ENCODE measurements at places on chromosomes 1 and 21. TPM values are rescaled to one million over a fixed set of nuclear protein-coding genes. Genes with fewer than 3 reads are reported as not detected.

Gene RSBN1
- total RNA-seq = 13.9 TPM

Gene ADARB1
- 7.5 TPM for total RNA-seq

Gene OLIG2
- not detected for total RNA-seq

Gene AGMAT
- total RNA-seq = not detected

- H3K4me3 ChIP-seq = no peak overlapping the region
- DNase-seq = no peak
- no peaks in the 10 kb centered on the region for H3K36me3 ChIP-seq
- H3K4me1 ChIP-seq = peaks cover 33% of the 10 kb centered on the region
- H3K27me3 ChIP-seq = no peaks in the 10 kb centered on the region
Observed at GRCh38 chr1:225460737-225461532, 33.1 kb upstream of the LBR start.

DNA sequence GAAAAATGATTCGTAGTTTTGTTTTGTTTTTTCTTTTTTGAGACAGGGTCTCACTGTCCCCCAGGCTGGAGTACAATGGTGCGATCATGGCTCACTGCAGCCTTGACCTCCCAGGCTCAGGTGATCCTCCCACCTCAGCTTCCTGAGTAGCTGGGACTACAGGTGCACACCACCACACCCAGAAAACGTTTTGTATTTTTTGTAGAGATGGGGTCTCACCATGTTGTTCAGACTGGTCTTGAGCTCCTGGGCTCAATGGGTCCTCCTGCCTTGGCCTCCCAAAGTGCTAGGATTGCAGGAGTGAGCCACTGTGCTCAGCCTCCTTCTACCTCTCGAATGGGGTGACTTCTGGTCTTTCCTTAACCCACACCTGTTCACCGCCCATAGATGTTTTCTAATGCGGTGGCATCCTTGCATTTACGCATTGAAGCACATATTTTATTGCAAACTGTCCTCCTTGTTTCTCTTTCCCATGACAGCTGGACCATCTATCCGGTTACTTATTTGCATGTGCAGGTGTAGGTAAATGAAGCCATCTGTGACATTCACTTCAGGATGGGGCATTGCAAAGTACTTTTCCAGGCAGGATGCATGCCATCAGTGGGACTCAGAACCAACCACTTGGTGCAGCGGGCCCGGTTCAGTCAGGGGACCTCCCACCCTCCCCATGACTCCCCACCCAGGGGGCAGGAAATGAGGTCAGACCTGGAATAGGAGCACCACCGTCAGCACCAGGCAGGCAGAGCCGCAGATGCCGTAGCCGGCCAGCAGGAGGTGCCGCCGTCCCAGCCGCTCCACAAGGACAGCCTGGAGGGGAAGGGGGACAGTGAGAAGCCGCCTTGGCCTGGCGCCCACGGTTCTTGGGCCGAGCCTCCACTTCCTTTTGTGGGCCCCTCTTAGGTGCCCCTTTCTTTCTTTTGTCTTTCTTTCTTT is 16.5 kb downstream of the SLC2A7 start:
- no peak overlapping the region for H3K27ac ChIP-seq
- no peaks in the 10 kb centered on the region for H3K4me1 ChIP-seq
- H3K4me3 ChIP-seq = no peak overlapping the region
- H3K27me3 ChIP-seq = no peaks in the 10 kb centered on the region
- H3K36me3 ChIP-seq = no peaks in the 10 kb centered on the region
- no peak for DNase-seq

GRCh38 chr1:111141245-111142220 is 1.5 kb downstream of the CEPT1 start:
- DNase-seq = no peak
- H3K27ac ChIP-seq = no peak overlapping the region
- H3K4me3 ChIP-seq = no peak overlapping the region

- DNase-seq = no peak
- peak overlapping the region; percentile 53 for H3K27ac ChIP-seq
- H3K4me3 ChIP-seq = no peak overlapping the region
- no peaks in the 10 kb centered on the region for H3K27me3 ChIP-seq
- no peaks in the 10 kb centered on the region for H3K4me1 ChIP-seq
Observed at GRCh38 chr1:185488808-185489207, 171.8 kb upstream of the IVNS1ABP start.

DNA sequence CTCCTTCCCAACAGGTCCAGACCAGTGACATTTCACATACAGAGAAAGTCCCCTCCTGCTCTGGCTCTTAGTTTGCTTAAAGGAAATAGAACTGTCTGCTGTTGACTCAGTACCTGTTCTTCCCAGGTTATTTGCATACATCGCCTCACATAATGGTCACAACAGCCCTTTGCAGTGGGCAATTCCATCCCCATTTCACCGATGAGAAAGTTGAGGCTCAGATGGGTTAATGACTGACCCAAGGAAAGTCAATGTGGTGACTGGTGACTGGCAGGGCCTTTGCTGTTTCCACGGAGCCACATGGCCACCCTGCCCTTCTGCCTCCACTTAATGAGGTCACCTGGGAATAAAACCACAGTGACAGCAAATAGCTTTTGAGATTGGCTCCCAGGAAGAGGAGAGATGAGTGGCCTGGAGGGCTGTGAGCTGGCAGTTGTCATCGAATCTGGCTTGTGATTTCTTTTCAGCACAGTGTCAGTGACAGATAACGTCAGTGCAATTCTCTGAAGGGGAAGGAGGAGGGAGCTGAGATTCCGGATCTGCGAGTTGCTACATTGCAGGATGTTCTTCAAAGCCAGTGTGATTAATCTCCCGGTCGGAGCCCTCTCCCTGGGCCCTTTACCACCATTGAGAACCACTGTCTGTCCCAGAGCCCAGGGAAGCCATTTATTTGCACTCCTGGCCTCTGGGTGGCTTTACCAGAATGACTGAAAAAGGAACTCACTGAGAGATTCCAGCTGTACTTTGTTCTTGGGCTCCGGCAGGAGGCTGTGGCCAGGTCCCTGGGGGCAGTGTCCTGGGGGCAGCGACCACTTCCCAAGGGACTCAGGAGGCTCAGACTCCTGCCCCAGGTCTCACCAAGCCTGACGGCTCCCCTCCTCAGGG is 117.2 kb downstream of the CNIH3 start:
- peak; percentile 68 for DNase-seq
- no peaks in the 10 kb centered on the region for H3K36me3 ChIP-seq
- H3K4me1 ChIP-seq = no peaks in the 10 kb centered on the region
- H3K27ac ChIP-seq = peak overlapping the region; percentile 70

DNA sequence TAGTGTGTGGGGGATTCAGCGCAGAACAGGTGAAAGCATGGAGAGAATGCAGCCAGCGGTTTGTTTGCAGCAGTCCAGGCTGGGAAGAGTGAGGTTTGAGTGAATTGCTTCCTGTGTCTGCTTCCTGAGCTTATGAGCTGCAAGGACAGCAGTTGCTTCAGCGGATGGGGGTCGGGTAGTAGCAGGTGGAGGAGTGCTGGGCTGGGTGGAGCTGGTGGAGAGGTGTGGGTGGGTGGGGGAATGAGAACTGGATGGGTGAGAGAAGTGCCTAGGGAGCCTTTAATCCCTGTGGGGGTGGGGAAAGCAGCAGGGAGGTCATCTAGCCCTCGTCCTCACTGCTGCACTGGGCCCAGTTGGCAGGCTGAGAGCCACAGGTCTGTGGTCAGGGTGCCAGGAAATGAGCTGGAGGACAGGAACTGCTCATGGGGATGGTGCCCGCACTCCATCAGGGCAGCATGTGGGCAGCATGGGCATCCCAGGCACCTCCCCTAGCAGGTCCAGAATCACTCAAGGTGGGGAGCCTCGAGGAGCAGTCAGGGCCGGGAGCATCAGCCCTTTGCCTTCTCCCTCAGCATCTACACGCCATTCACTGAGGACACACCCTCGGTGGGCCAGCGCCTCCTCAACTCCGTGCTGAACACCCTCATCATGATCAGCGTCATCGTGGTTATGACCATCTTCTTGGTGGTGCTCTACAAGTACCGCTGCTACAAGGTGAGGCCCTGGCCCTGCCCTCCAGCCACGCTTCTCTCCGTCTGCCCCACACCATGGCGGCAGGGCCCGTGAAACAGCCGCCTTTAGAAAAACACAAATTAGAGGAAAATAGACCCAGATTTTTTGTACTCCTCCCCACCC is 14.8 kb downstream of the PSEN2 start:
- H3K36me3 ChIP-seq = peaks cover 22% of the 10 kb centered on the region
- H3K27ac ChIP-seq = no peak overlapping the region
- no peaks in the 10 kb centered on the region for H3K27me3 ChIP-seq
- no peak overlapping the region for H3K4me3 ChIP-seq
- no peak for DNase-seq
- H3K4me1 ChIP-seq = peaks cover 46% of the 10 kb centered on the region

- H3K27me3 ChIP-seq = no peaks in the 10 kb centered on the region
- no peak overlapping the region for H3K27ac ChIP-seq
- peaks cover 8% of the 10 kb centered on the region for H3K4me1 ChIP-seq
- H3K36me3 ChIP-seq = no peaks in the 10 kb centered on the region
- no peak for DNase-seq
- H3K4me3 ChIP-seq = no peak overlapping the region
Observed at GRCh38 chr1:44621841-44622286, 52.4 kb downstream of the TMEM53 start.

- no peaks in the 10 kb centered on the region for H3K36me3 ChIP-seq
- no peaks in the 10 kb centered on the region for H3K4me1 ChIP-seq
- H3K27ac ChIP-seq = no peak overlapping the region
- no peak overlapping the region for H3K4me3 ChIP-seq
- no peak for DNase-seq
Observed at GRCh38 chr1:107247679-107248078, 106.8 kb downstream of the NTNG1 start.

GRCh38 chr1:55060133-55060999 is 21.0 kb downstream of the PCSK9 start:
- no peaks in the 10 kb centered on the region for H3K4me1 ChIP-seq
- H3K4me3 ChIP-seq = no peak overlapping the region
- no peaks in the 10 kb centered on the region for H3K27me3 ChIP-seq
- no peak for DNase-seq
- no peak overlapping the region for H3K27ac ChIP-seq
- H3K36me3 ChIP-seq = no peaks in the 10 kb centered on the region
